ENCODE measurements at places on chromosomes 13 and 19.

DNA sequence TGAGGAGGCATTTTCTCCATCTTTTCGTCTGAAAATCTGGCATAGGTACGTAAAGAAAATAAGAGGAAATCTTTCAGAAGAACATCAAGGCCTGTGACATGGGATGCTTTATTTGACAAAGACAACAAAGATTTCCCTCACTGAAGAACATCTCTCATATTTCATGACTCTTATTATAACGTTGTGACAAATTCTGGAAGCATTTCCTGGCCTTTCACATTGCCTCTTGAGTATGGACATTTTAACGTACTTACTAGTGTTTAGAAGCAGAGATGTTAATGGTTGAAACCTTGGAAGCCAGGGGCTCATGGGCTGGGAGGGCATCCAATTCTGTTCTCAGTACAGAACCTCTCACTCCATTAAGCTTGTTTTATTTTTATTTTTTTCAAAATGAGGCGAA lies 210.8 kb downstream of the DCT start:
- no peak for DNase-seq

DNA sequence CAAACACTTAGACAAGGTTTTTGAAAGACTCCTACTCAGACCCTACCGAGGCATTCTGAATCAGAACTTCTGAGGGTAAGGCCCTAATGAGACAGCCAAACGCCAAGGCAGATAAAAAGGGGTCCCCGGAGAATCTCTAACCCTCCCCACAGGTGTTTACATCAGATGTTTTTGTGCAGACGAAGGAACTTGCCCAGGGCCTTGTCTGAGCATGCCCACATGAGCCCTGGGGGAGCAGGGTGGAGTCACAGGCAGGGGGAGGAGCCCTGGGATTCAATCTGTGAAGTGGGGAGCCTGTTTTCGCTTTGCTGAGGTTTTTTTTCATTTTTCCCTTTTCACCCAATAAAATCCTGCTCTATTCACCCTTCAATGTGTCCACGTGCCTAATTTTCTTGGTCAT lies 61.6 kb upstream of the MED4 start:
- DNase-seq, result peak; percentile 52

GRCh38 chr13:89923736-89924135 lies 1423.8 kb upstream of the MIR17HG start:
- DNase-seq, result no peak

DNA sequence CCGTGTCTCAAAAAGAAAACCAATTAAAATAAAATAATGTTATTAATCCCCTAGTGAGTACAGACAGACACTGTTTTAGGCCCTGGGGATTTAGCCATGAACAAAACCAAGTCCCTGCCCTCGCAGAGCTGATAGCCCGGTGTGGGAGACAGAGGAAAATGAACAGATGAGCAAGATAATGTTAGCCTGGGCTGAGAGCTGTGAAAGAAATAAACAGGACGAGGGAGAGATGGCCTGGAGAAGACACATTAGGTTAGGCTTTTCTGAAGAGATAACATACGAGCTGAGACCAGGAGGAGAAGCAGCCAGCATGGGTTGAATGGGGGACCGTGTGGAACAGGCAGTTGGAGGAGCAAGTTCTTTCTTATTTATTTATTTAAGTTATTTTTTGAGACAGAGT lies 9.0 kb downstream of the RELB start:
- no peak for DNase-seq

- DNase-seq, result no peak
Measured at GRCh38 chr13:81395368-81395767, 1054.4 kb upstream of the SPRY2 start.

DNA sequence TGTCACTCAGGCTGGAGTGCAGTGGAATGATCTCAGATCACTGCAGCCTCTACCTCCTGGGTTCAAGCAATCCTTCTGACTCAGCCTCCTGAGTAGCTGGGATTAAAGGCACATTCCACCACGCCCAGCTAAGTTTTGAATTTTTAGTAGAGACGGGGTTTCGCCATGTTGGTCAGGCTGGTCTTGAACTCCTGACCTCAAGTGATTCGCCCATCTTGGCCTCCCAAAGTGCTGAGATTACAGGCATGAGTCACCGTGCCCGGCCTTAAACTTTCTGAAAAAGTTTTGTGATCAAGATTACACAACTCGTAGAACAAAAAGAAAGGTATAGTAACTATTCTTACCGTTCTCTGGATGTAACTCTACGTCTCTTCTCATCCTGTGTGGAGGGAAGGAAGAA lies 21.2 kb downstream of the DNMT1 start:
- DNase-seq, result no peak

- DNase-seq, result no peak
Measured at GRCh38 chr19:40590464-40591265, 10.5 kb upstream of the LTBP4 start.

GRCh38 chr13:98495627-98496478 lies 81.1 kb downstream of the STK24 start:
- no peak for DNase-seq

- DNase-seq, result no peak
Measured at GRCh38 chr13:43235028-43235427, 211.6 kb downstream of the DNAJC15 start.

GRCh38 chr19:20359933-20360720 lies 193.1 kb downstream of the ZNF486 start:
- DNase-seq, result no peak

GRCh38 chr13:109568339-109568818 lies 218.0 kb downstream of the IRS2 start:
- DNase-seq, result no peak

- DNase-seq, result no peak
Measured at GRCh38 chr13:42063105-42063504, 14.7 kb downstream of the DGKH start.

GRCh38 chr19:3849092-3849491 lies 19.7 kb downstream of the ZFR2 start:
- peak; percentile 12 for DNase-seq

- no peak for DNase-seq
Measured at GRCh38 chr19:9456018-9456689, 20.8 kb upstream of the ZNF266 start.

DNA sequence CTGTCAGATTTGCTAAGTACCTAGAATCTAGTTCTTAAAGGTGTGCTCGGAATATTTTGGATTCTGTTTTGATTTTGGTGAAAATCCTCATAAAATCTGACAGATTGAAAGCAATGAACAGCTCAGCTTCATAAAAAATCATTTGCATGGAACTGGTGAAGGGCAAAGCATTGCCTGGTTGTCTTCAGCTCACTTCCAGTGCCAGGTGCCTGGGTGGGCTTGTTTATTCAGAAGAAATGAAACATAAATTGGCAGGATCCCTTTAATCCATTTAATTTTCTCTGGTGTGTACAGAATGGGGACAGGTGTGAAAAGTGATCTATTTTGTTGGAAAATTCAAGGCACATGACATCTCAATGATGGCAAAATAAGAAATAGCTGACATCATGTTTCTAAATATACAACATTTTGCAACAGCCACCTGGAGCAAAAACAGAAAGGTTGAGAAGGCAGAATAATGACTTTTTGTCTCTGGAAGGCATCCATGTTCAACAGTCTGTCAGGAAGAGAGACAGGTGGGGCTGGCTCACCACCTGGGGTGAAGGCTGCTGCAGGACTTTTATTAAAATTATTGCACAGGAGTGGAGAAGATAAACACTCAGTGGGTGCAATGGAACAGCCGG lies 52.2 kb downstream of the RFC3 start:
- no peak for DNase-seq

DNA sequence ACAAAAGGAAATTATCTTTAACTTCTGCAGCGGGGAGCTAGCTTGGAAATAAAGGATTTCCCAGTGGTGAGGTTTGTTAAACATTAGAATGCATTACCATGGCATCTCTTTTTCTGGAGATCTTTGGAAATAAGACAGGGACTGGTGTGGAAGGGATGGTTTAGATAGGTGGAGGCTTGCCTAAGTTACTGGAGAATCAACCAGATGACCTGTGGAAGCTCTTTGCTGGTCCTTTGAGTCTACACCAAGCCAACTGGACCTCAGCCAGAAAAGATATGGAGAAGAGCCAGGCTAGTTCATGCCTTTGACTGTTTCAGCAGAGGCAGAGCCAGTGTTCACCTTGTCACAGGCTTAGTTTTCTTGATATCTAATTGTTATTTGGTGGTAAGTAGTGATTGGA lies 134.7 kb downstream of the KCNRG start:
- DNase-seq, result no peak

GRCh38 chr19:55674459-55674840 lies 576 bp upstream of the EPN1 start:
- no peak for DNase-seq

DNA sequence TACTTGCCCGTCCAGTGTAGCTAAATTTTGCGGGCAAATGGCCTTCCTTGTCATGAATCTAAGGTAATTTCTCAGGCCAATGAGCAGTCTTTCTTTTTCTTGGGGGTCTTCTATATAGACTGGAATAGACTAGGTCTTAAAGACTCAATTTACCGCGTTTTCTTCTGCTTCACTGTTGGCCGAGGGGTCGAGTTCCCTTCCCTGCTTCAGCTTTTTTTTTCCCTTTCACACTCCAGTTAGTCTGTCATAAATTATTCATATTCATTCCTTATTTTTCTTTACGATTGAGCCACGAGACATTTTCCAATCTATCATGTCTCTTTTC lies 276 bp downstream of the ALG11 start:
- DNase-seq, result no peak

- no peak for DNase-seq
Measured at GRCh38 chr13:113814435-113814821, 49.4 kb downstream of the GAS6 start.

- DNase-seq, result no peak
Measured at GRCh38 chr13:108463340-108463739, 166.1 kb upstream of the MYO16 start.

DNA sequence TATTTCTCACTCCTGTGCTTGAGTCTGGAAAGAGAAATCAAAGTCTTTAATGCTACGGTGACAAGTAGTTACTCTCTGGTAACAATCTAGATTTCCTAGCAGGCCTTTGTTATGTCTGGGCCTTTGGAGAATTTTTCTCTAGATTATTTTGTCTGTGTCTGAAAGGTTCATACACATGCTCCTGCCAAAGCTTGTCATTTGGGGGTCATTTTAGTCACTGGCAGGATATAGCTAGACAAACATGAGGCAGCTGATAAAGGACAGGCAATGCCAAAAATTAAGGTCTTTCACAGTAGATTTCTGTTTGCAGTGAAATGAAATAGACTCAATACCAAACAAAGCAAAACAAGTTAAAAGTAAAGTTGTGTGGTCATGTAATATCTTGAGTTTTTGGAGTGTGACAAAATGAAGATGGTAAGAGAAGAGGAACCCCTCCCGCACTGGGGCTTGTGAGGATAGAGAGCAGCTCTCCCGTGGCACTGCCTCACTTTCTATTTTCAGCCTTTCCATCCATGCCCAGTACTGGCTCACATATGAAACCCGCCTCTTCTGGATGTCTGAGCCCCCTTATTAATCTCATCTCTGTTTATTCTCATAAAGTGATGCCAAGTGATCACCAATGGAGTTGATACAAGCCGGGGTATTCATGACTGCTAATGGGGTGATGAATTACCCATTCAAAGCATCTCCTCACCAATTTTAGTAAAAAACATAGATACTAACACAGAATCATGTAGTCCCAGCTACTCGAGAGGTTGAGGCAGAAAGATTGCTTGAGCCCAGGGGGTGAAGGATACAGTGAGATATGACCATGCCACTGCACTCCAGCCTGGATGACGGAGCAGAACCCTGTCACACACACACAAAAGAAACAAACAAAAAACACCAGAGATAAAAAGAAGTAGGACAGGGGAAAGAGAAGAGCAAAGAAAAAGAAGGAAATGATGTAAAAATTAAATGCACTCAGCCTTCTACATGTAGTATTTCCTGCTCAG lies 389.3 kb downstream of the FGF14 start:
- no peak for DNase-seq

- DNase-seq, result no peak
Measured at GRCh38 chr19:50551715-50552187, 16.5 kb downstream of the LRRC4B start.

- no peak for DNase-seq
Measured at GRCh38 chr13:101624210-101624922, 171.9 kb downstream of the ITGBL1 start.

GRCh38 chr19:41408256-41408655 lies 10.6 kb downstream of the BCKDHA start:
- no peak for DNase-seq

DNA sequence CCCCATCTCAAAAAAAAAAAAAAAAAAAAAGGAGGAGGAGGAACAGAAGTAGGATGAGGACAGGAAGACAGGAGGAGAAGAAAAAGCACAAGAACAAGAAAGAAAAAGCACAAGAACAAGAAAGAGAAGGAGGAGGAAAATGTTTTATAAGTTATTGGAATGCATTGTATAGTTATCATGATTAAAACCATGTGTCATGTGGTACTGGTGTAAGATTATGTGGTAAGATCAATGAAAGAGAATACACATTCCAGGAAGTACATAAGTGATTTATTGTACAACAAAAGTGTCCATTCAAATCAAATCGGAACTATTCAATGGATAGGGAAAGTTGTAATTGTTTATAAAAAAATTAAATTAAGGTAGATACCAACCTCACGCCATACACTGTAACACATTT lies 167.7 kb downstream of the MZT1 start:
- no peak for DNase-seq

DNA sequence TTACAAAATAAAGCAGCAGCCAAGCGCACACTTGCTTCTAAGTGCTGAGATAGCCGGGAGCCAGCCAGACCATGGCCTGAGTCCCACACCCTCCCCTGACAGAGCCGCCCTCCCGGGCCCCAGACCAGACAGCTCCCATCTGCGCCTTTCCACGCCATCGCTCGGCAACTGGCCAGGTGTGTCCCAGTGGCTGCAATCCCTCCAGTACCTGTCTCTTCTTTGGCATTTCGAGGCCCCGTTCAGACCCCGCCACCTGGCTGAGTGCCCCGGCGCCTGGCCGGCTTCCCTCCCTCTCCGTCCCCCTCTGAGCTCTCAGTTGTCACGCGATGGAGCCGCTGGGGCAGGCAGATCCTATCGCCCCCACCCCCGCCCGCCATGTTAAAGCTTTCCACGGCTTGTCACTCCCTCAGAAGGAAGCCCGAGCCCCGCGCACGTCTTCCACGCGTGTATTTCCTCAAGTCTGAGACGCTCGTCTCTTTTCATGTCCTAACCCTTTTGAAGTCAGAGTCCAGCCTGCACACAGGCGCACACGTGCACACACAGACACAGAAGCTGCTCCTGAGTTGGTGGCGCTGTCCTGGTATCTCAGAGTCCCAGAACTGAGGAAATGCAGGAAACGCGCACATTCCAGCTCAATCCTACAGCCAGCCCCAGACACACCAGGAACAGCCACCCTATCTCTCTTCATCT lies 7.9 kb downstream of the MLLT1 start:
- DNase-seq, result no peak

- no peak for DNase-seq
Measured at GRCh38 chr19:56896095-56896494, 55.6 kb upstream of the PEG3 start.

All from stimulated activated CD8-positive, alpha-beta memory T cell treated with anti-CD3 and anti-CD28 coated beads, Interleukin-15, amount 100 ng/mL, for 1 hour (primary cell).